ENCODE measurements at places on chromosomes 5 and 9. TPM values are rescaled to one million over a fixed set of nuclear protein-coding genes. Genes with fewer than 3 reads are reported as not detected.
A peak's percentile ranks its signal among the peaks of the same experiment; 100 is the strongest.

DNA sequence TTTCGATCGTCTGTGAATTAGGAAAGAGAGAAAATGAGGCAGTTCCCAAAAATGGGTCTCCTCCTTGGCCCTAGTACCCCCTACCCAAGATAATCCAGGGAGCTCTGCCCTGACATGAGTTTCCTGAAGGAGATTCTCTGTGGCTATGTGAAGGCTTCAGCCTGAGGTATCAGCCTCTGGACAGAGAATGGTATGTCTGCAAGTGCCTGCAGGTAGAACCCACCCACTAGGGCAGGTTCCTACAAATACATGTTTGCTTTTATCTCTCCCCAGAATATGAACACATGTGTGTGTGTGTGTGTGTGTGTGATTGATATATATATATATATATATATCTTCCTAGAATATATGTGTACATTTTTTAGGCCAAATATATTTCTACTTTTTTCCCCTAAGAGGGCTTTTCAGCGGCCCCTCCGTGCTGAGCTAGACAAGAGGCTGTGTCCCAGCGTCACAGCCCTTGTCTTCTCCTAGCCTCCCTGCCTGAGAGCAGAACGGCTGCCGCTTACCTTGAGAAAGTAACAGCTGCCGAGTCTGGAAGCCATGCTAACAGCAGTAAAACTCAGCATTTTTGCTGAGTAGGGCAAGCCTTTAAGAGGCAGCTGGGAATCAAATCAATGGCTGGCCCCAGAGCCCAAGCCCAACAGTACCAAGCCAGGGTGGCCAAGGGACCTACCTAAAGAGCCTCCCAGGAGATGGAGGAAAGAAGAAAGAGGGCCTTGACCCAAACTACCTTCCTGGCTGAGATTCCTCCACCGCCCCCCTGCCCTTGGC, 2.1 kb downstream of the BRINP1 start:
- H3K36me3 ChIP-seq = no peaks in the 10 kb centered on the region
- no peak overlapping the region for H3K4me3 ChIP-seq
- peaks cover 8% of the 10 kb centered on the region for H3K4me1 ChIP-seq
- H3K27me3 ChIP-seq = peaks cover 13% of the 10 kb centered on the region

- no peak for DNase-seq
- H3K4me3 ChIP-seq = no peak overlapping the region
- no peaks in the 10 kb centered on the region for H3K27me3 ChIP-seq
- no peaks in the 10 kb centered on the region for H3K36me3 ChIP-seq
Measured at GRCh38 chr9:84456527-84456926, 116.0 kb upstream of the SLC28A3 start.

GRCh38 chr5:14309878-14310531, 166.9 kb downstream of the TRIO start:
- no peaks in the 10 kb centered on the region for H3K4me1 ChIP-seq
- no peaks in the 10 kb centered on the region for H3K27me3 ChIP-seq
- no peak overlapping the region for H3K4me3 ChIP-seq
- H3K36me3 ChIP-seq = peaks cover 3% of the 10 kb centered on the region

- no peaks in the 10 kb centered on the region for H3K4me1 ChIP-seq
- no peaks in the 10 kb centered on the region for H3K36me3 ChIP-seq
- DNase-seq = no peak
- H3K27ac ChIP-seq = no peak overlapping the region
- no peak overlapping the region for H3K4me3 ChIP-seq
Measured at GRCh38 chr9:89543621-89544278, 45.8 kb upstream of the SEMA4D start.

GRCh38 chr5:144227363-144227999, 56.8 kb downstream of the KCTD16 start:
- no peak overlapping the region for H3K4me3 ChIP-seq
- H3K27ac ChIP-seq = no peak overlapping the region
- no peaks in the 10 kb centered on the region for H3K27me3 ChIP-seq
- peaks cover 14% of the 10 kb centered on the region for H3K4me1 ChIP-seq
- no peaks in the 10 kb centered on the region for H3K36me3 ChIP-seq

- peak; percentile 61 for DNase-seq
- no peaks in the 10 kb centered on the region for H3K27me3 ChIP-seq
- peak overlapping the region; percentile 97 for H3K27ac ChIP-seq
- H3K4me3 ChIP-seq = peak overlapping the region; percentile 91
Measured at GRCh38 chr5:80408484-80409366, 861 bp downstream of the ZFYVE16 start.

GRCh38 chr9:114220061-114220541, 64.8 kb downstream of the COL27A1 start:
- H3K4me3 ChIP-seq = no peak overlapping the region
- peaks cover 4% of the 10 kb centered on the region for H3K4me1 ChIP-seq
- no peak for DNase-seq
- H3K27ac ChIP-seq = no peak overlapping the region
- H3K36me3 ChIP-seq = no peaks in the 10 kb centered on the region

DNA sequence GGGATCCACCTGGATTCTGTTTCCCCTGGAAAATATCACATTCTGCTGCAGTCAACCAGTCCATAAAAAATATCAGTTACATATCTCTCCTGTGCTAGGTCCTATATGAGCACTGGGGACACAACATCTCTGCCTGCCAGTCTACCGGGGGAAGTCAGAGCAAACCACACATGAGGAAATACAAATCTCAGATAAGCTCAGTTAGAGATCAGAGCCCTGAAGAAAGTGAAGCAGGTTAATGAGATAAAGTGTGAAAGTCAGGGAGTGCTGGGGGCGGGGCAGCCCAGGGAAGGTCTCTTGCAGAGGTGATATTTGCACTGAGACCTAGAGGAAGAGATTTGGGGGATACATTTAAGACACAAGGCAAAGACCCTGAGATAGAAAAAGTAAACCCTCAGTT, 67.8 kb upstream of the SLC1A1 start:
- no peak overlapping the region for H3K27ac ChIP-seq
- no peaks in the 10 kb centered on the region for H3K27me3 ChIP-seq
- DNase-seq = no peak
- no peaks in the 10 kb centered on the region for H3K4me1 ChIP-seq

GRCh38 chr5:81762401-81762800, 11.5 kb upstream of the SSBP2 start:
- H3K27ac ChIP-seq = no peak overlapping the region
- H3K4me3 ChIP-seq = no peak overlapping the region
- no peaks in the 10 kb centered on the region for H3K4me1 ChIP-seq
- H3K36me3 ChIP-seq = no peaks in the 10 kb centered on the region

DNA sequence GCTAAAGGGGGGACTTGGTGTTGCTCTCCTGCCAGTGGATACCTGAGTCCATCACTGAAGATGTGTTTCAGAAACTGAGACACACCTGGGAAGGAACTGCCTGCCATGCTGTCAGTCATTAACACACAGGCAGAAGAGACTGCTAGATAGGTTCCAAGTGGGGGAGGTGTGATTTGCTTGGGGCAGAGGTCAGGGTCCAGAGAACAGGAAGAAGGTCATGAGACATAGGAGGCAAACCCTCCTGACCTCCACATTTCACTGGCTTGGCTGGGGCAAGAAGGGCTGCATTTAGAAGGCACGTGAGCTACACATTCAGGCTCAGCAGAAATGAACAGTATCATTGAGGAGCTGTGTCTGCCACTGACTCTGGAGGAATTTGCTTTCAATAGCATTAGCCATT, 215.8 kb downstream of the HSPA4 start:
- H3K4me3 ChIP-seq = no peak overlapping the region
- no peaks in the 10 kb centered on the region for H3K27me3 ChIP-seq
- no peak overlapping the region for H3K27ac ChIP-seq
- no peaks in the 10 kb centered on the region for H3K36me3 ChIP-seq
- DNase-seq = no peak

DNA sequence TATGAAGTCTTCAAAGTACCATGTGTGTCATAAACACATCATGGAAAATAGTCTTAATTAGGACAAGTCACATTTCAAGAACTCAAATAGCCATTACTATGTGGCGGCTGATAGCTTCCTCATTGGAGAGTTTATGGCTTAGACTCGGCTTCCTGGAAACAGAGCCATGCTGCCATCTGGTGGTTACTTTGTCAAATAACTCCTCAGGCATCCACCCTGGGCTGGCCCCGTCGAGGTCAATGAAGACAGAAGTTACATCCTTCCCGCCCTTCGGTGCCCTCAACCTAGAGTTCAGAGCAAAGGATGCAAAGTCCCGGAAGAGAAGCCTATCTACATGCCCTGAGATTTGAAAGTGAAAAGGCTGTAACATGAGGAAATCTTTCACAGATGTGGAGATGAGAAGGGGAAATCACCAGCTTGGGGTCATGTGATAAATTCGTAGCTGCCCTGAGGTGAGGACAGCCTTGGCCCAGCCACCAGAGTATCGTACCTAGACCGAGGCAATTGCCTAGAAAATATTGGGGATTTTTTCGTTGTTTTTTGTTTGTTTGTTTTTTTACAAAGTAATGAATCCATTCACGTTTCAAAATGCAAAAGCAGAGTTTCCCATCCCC, 45.5 kb upstream of the ZNF169 start:
- no peaks in the 10 kb centered on the region for H3K27me3 ChIP-seq
- peak; percentile 66 for DNase-seq
- no peaks in the 10 kb centered on the region for H3K4me1 ChIP-seq
- H3K4me3 ChIP-seq = no peak overlapping the region

DNM1 gene
- 9.2 TPM for total RNA-seq

SLC34A1 gene
- not detected for total RNA-seq

ZDHHC11B gene
- 3.5 TPM for total RNA-seq

Data from thyroid gland (tissue), 4 donors.